ENCODE measurements at places on chromosomes 5 and 9. TPM values are rescaled to one million over a fixed set of nuclear protein-coding genes. Genes with fewer than 3 reads are reported as not detected.

TRIM36 gene
- total RNA-seq: 2.0 TPM

EQTN gene
- not detected for total RNA-seq

LVRN gene
- total RNA-seq: 0.02 TPM

DAB2 gene
- total RNA-seq: 9.3 TPM

BHMT2 gene
- not detected for total RNA-seq

SHISAL2B gene
- not detected for total RNA-seq

PRUNE2 gene
- total RNA-seq: 0.09 TPM

PAEP gene
- total RNA-seq: 0.32 TPM

CLTA gene
- 314 TPM for total RNA-seq

PCDHB13 gene
- 0.06 TPM for total RNA-seq

C9orf152 gene
- total RNA-seq: 0.25 TPM

WDR31 gene
- total RNA-seq: 1.6 TPM

GABRA1 gene
- not detected for total RNA-seq

WNK2 gene
- total RNA-seq: 7.5 TPM

IFNA13 gene
- total RNA-seq: not detected

ARHGEF37 gene
- total RNA-seq: 2.5 TPM

ADAMTS13 gene
- 0.30 TPM for total RNA-seq

SPINK7 gene
- not detected for total RNA-seq

HRCT1 gene
- total RNA-seq: 0.18 TPM

AFAP1L1 gene
- total RNA-seq: 12.9 TPM

FGF1 gene
- total RNA-seq: 0.42 TPM

MACIR gene
- total RNA-seq: 18.0 TPM

DOCK2 gene
- 3.1 TPM for total RNA-seq

NEUROG1 gene
- not detected for total RNA-seq

NUTM2F gene
- total RNA-seq: not detected

FGF10 gene
- not detected for total RNA-seq

PCDHB15 gene
- total RNA-seq: 0.05 TPM

ZDHHC11B gene
- 1.4 TPM for total RNA-seq

CBY3 gene
- not detected for total RNA-seq

SLIT3 gene
- 19.5 TPM for total RNA-seq

CARD9 gene
- 0.34 TPM for total RNA-seq

OCLN gene
- 10.9 TPM for total RNA-seq

BTNL9 gene
- 1.0 TPM for total RNA-seq

PCDHB9 gene
- total RNA-seq: 0.07 TPM

OTULINL gene
- 27.0 TPM for total RNA-seq

OMD gene
- not detected for total RNA-seq

FCHSD1 gene
- total RNA-seq: 7.8 TPM

Data from A549 treated with dexamethasone at 1 μM for 4 hours (cell line).